Sciatic nerve (tissue), 2 donors: ENCODE measurements at places on chromosomes 12 and 14.

- no peak for DNase-seq
Measured at GRCh38 chr14:61641914-61642613, 53.2 kb upstream of the HIF1A start.

- DNase-seq = no peak
Measured at GRCh38 chr12:25887367-25887766, 71.1 kb upstream of the RASSF8 start.

- DNase-seq = no peak
Measured at GRCh38 chr12:1650260-1650977, 21.4 kb downstream of the WNT5B start.

DNA sequence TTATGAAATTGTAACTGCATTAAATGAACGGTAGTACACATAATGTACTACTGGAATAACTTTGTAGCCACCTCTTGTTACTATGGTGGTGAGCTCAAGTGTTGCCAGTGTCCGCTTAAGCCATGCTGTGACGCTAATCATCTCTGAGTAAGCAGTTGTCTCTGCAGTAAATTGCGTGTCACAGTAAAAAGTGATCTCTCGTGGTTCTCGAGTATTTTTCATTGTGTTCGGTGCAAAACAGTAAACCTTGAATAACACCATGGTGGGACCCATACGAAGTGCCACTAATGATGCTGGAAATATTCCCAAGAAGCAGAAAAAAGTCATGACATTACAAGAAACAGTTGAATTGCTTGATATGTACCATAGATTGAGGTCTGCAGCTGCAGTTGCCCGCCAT lies 524.8 kb downstream of the SOX5 start:
- DNase-seq = no peak

- no peak for DNase-seq
Measured at GRCh38 chr12:31002361-31002725, 71.3 kb upstream of the DDX11 start.

DNA sequence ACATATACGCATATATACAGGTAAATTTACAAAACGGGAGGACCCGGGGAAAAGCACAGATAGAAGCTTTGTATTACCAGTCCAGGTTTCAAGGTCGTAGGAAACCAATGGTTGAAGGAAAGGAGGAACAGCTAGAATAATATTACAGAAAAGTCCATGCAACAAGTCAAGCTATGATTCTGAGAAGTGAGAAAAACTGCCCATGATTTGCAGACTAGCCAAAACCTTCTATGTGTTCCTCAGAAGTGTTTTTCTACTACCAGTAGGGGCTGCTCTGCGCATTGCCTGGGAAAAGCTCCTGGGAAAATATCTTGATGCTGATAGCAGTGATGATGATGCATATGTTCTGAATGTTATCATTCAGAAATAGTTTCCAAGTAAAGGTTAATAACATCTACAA lies 2.2 kb downstream of the PDZRN4 start:
- DNase-seq = no peak
